ENCODE measurements at places on chromosomes 1 and 21.

GRCh38 chr1:6108937-6109614 is 63.4 kb downstream of the KCNAB2 start:
- no peak for DNase-seq

DNA sequence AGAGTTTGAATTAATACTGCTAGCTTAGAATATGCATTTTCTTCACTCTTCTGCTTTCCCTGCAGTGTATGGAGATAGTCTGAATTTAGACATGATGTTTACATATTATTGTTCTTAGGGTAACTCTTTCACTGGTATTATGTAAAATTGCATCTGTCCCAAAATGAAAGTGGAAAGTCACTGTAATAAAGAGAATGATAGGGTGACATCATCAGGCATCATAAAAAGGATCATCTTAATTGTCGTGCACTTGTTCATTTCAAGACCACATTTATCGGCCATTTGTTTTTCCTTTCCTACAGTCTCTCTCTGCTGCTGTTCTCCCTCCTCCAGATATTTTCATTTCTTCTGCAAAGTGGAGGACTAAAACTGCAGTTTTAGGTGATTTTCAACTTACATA is 61.9 kb upstream of the ZNF281 start:
- DNase-seq: no peak

DNA sequence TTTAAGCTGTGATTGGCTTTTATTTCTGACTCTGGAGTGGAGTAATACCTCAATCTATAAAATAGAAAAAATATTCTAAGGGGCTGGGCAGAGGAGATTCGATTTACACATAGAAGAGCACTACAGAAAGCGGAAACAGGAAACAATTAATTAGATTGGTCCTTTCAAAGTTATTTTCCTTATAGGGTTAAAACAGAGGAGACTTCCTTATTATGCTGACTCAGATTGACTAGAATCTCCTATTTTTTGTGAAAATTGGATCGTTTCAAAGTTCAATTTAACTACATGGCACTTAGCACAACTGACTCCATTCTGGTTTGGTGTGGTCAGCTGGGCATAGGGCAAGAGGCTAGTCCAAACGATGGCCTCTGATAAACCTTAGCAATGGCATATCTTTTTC is 48.3 kb upstream of the NCAM2 start:
- no peak for DNase-seq

DNA sequence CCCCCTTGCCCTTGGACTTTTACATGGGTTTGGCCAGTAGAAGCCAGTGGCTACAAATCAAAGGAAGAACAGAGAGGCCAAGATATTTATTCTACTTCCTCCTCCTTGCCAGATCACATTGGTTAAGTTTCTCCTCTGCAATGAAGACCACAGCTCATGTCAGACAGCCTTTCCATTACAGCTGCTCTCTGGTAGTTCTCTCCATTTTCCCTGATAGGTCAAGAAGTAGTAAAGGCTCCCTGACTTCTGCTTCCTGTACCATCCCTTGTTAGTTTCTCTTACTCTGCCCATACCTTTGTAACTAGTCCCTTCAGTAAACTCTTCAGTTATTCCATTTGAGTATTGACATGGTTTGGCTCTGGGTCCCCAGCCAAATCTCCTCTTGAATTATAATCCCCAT is 27.8 kb downstream of the NME7 start:
- DNase-seq: no peak

GRCh38 chr1:5961601-5962000 is 30.6 kb downstream of the NPHP4 start:
- DNase-seq: no peak

DNA sequence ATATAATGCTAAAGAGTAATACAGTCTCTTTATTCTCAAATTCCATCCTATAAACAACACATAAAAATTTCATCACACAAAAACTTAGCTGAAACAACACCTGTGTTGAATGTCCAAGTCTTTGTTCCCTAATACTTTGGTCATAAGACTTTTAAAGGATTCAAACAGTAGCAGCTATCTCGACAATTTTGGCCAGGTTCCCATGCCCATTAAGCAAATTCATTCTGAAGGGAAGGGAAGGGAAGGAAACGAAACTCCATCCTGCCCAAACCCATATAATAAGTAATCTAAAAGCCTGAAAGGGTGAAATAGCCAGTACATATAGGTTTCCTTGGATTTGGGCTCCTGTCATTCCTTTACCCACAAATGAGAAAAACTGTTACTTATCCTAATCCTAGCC is 7.5 kb downstream of the IVNS1ABP start:
- no peak for DNase-seq

GRCh38 chr1:161357073-161357472 is 10.6 kb downstream of the CFAP126 start:
- no peak for DNase-seq

DNA sequence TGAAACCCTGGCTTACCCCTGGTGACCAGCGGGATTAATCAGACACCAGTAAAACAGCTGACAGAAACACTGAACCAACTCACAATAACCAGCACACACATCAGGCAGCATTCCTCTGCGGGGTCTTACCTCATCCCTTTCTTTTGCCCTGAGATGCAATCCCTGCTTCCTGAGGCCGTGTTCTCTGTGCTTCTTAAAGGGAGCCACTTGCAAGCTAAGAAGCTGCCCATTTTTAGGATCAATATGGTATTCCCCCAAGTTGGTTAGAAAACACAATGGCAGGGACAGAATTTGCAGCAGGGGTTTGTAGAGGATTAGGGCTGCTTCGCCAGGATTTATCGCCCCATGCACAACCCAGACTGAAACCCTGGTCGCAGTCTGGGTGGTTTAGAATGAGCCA is 74.7 kb upstream of the OLIG2 start:
- DNase-seq: no peak

GRCh38 chr21:44836666-44837471 is 19.0 kb upstream of the SUMO3 start:
- no peak for DNase-seq

DNA sequence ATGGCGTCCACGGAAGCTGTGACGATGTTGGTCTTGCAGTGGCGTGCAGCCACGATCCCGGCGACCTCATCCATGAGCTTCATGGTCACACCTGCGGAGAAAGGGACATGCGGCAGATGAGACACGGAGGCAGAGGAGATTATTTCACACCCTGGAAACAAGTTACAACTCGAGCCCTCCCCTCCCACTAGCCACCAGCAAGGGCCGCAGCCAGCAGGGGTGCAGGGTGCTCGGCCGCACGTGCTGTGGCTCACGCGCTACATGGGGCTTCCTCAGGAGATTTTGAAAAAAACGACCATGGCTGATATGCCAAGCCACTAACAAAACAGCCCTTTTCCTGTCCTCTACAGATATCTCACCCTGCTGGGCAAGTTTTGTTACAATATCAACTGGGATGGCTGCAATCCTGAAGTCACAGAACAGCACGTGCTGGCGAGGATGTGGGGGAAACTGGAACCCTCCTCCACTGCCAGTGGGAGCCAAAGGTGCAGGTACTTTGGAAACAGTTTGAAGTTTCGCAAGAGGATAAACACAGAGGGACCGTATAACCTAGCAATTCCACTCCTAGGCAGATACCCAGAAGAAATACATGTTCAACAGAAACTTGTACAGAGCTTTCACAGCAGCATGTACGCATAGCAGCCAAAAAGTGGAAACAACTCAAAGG is 34.1 kb upstream of the GPR153 start:
- no peak for DNase-seq

- DNase-seq: no peak
Observed at GRCh38 chr1:8938232-8938999, 7.3 kb upstream of the CA6 start.

DNA sequence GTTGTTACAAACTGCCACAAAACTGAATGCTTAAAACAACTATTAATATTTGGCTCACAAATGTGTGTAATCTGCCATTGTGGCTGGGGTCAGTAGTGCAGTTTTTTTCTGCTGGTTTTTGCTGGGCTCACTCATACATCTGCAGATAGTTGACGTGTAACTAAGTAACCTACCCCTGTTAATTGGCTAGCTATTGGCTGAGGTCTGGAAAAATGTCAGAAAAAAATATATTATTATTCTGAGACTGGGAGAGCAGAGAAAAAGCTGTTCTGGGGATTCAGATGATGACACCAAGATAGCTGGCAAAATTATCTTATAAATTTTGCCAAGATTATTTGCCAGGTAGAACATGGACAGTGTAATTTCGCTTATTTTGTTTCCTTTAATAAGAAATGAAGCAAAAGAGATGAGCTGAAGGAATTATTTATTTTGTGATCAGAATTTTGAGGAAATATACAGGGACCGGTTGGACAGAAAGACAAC is 616.1 kb upstream of the ADAMTS5 start:
- DNase-seq: no peak

DNA sequence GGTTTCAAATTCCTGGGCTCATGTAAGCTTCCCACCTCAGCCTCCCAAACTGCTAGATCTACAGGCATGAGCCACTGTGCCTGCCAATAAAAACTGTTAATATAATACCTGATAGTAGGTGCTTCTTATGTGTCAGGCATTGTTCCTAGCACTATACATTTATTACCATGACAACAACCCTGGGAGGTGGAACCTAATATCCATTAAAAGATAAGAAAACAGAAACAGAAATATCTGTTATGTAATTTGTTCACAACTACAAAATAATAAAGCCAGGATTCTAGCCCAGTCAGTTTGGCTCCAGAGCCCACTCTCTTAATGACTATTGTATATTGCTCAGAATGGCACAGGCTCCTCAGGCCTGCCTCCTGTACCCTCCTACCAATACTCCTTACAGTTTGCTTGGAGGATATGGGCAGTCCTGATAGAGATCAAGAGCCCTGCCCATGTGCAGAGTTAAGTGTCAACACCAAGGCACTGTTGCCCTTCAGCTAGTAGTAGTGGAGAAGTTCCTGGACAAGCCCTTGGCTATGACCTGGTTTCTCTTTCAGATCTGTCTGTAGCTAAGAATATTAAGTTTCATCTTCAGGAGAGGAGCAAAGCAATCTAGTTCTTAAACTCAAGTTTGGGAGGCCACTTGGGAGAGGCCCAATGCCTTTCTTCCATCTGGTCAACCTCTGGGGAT is 22.4 kb downstream of the RPL5 start:
- DNase-seq: no peak

- DNase-seq: no peak
Observed at GRCh38 chr1:61073871-61074270, 8.5 kb upstream of the NFIA start.

- DNase-seq: no peak
Observed at GRCh38 chr1:2544093-2544874, 11.9 kb upstream of the TNFRSF14 start.

DNA sequence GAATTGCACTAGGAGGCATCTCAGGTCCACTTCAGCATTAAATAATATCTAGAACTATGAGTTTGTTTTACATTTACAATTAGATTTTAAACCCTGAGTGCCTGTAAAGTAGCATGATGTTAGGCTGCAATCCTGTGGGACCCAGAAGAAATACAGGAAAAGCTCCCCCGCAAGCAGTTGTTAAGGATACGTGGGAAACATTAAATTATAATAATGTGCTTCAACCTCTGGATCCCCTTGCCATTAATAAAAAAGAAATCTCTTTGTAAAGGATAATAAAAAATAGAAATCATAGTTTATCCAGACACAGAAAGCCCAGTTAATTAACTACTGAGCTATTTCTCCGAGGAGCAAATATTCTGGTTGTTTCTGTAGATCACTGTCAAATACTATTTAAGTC is 106.0 kb downstream of the PCNX2 start:
- DNase-seq: no peak

DNA sequence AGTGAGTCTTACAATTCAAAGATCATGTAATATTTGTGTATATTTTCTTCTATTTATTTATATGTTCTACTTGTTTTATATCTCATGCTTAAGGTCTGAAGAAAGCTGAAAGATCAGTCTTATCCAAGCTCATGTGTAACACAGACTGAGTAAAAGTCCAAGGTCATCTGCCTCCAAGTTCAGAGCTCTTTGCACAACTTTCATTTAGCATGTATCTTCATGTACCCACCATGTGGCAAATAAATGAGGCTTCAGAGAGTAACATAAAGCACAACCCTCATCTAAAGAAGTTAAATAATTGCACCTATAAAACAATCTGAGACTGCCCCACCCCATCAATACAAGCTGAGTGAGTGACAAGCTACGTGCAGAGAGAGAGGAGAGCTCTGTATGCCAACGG is 38.5 kb upstream of the PRDX6 start:
- DNase-seq: no peak

DNA sequence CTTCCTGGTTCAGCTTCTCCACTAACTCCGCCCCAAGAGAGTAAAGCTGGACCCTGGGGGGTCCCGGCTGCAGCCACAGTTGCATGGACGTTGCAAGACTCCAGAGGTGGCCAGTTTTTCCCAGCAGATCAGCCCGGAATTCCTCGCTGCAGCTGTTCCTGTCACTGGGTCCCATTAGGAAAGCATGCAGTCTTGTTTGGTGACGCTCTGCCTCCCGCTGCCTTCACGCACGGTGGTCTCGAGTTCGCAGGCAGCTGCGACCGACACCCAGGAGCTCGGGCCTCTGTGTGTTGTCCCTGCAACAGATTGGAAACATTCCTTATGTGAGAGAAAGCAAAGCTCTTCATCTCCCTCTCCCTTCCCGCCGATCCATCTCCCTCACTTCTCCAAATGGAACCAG is 162.8 kb downstream of the PRDM16 start:
- no peak for DNase-seq

GRCh38 chr1:8021676-8022266 is 4.3 kb downstream of the ERRFI1 start:
- no peak for DNase-seq

DNA sequence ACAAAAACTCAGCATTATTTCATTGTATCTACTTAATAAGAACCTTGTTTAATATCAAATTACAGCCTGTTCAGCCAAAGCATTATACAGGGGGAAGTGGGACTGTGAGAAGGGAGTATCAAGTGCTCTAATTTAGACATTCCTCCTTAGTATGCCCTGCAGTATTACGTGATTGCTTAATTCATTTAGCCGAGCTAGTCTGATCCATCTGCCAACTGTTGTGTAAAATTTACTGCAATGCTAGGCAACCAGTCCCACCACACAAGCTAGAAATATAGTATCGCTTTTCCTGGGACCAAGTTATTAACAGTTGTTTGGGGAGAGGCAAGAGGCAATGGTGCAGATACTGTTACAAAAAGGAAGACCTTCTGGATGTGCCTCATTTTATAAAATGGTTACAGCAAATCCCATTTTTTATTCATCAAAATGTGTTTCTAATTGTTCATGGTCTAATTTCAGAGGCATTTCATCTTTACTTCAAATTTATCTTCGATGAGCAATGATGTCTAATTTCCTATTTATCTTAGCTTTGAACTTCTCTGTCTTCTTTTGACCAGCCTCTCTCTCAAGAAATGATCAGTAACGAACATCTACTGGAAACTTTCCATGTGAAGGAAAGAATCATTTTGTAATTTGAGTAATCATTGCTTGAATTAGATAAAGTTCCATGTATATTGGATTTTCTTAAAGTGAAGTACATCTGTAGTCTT is 283.3 kb downstream of the DUSP10 start:
- DNase-seq: peak; percentile 87

- DNase-seq: no peak
Observed at GRCh38 chr1:166703141-166703540, 136.1 kb upstream of the POGK start.

DNA sequence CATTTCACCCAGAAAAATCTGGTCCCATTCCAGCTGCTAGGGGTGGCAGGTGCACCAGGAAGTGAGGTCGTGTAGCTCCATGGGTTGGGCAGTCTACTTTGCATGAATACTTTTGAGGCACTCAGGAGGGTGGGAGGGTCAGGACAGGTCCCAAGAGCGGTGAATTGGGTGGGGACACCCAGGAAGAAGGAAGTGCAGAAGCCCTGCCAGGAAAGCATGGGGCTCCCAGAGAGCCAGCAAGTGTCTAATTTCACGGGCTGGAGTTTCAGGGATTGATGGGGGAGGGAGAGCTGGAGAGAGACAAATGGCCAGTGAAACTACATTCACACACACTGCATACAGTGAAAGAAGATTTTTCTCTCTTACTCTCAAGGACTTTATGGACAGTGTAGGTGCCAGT is 137.8 kb downstream of the GALNT2 start:
- DNase-seq: no peak

Data from BJ (cell line).